ENCODE measurements at places on chromosomes 1 and 21.

- DNase-seq = no peak
Observed at GRCh38 chr1:59414406-59415133, 117.7 kb downstream of the FGGY start.

- peak; percentile 26 for DNase-seq
Observed at GRCh38 chr1:229694053-229694693, 68.1 kb downstream of the URB2 start.

- no peak for DNase-seq
Observed at GRCh38 chr1:103024051-103024450, 84.3 kb downstream of the COL11A1 start.

DNA sequence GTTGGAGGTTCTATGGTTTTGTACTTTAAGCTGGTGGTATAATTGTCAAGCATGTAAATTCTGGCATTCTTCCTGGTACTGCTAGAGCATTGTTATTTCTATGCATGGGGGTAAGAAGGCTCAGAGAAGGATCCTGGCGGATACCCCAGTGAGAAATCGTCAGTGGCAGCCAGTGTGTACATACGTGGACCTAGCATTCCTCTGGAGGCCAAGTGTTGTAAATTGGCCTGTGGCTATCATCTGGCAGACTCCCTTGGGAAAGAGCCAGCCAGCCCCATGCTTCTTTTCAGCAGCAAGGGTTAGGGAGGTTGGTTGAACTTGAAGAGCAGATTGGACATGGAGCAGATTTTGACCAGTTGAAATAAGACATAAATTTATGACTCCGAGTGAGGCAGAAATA lies 5.2 kb upstream of the AGO3 start:
- DNase-seq = peak; percentile 58

GRCh38 chr1:33180226-33180910 lies 1.5 kb downstream of the TRIM62 start:
- no peak for DNase-seq

DNA sequence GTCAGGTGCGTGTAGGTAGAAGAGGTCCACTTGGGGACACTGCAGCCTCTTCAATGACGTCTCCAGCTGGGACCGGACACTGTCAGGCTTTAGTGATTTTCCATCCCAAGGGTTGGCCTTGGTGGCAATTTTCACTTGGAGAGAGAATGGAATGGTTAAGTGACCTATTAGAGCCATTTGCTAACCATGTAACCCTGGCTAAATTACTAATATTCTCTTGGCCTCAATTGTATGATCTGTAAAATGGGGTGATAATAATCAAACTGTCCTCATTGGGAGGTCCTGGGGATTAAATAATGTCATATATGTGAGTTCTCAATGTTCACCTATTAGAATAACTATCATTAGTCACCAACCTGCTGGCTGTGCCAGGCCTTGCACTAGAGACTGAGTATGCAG lies 3.4 kb downstream of the AKR7A2 start:
- DNase-seq = no peak

GRCh38 chr1:94143809-94144176 lies 22.8 kb upstream of the ABCA4 start:
- no peak for DNase-seq

DNA sequence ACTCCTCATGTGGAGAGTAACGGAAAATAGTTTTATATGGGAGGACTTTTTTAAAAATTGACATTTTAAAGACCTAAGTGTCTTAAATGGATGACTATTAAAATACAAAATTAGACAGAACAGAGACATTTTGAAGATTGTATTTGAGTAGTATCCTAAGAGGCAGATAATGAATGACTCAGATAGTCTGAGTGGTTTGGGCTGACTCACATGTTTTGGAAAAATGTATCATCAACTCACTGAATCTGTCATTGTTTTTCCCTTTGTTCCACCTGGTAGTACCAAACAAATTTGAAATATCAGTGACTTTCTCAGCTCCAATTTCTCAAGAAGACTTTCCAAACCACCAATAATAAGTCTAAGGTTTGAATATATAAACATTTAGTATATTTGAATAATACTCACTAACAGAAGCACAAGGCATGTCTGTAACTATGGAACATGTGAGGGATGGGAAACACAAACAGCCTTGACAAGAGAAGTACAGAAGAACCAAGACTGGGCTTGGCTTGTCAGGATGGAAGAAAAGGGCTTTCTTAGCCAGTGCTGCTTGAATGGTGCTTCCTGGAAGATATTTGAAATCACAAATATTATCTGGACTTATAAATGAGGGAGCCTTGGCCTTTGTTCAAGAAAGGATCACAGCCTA lies 90.6 kb downstream of the SGIP1 start:
- DNase-seq = no peak

GRCh38 chr1:30697571-30698376 lies 25.6 kb downstream of the MATN1 start:
- DNase-seq = no peak

- no peak for DNase-seq
Observed at GRCh38 chr1:16187748-16188401, 24.6 kb downstream of the ARHGEF19 start.

GRCh38 chr1:1477206-1477605 lies 5.6 kb downstream of the ATAD3B start:
- DNase-seq = no peak

DNA sequence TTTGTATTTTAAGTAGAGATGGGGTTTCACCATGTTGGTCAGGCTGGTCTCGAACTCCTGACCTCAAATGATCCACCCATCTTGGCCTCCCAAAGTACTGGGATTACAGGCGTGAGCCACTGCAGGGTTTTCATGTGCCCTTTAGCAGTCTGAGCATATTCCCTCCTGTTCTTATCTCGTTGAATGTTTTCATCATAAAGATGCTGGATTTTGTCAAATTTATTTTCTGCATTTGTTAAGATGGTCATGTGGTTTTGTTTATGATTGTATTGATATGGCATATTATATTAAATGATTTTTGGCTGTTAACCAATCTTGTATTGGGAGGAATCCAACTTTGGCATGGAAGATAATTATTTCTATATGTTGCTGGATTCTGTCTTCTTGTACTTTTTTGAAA lies 8.8 kb downstream of the JMJD4 start:
- DNase-seq = no peak

DNA sequence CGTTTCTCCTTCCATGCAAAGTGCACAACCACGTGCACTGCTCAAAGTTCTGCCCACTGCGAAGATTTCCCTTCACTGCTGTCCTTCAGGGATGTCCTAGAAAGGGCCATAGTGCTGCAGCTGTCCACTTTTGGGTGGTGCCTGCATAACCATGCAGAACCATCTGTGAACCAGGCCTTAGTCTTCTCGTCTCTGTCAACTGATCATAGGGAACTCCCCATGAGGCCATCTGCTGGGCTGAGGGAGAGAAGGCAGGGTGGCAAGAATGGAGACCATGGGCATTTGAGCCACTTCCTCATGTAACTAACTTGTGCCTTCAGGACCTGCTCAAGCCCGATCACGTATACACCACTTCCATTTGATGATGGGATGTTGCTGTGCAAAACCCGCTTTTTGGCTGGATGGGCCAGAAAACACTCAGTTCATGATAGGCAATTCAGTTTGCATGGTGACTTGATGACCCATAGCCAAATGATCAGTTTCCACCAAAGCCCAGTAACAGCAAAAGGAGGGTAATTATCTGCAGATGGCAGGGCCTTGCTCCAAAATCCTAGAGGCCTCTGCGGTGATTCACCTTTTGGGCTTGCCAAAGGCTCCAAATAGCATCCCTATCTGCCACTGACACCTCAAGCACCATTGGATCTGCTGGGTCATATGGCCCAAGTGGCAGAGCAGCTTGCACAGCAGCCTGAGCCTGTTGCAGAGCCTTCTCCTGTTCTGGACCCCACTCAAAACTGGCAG lies 9.5 kb downstream of the ST6GALNAC5 start:
- no peak for DNase-seq

DNA sequence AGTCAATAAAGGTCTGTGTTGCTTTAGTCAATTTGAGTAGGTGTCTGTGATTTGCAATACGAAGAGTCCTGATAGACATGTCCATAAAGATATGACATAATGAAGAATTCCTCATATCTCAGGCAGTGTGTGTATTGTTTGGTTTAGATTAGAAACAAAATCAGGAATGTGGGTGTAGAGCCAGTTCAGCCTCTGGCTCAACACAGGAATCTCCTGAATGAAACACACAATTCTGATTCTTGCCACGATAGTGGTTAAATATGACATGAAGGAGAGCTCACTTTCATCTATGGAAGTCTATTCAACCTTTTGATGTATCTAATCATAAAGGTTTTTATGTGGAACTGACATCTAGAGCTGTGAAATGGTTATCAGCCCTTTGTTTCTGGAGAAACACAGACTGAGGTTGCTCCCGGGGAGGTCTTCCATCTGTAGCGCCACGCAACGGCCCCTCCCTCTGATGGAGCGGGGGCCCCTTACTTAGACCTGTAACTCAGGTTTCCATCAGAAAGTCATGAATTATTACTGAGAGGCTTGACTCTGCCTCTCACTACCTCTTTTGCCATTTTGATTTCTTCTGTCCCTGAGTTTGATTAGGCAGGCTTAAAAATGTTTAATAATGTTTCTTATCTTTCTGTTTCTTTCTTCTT lies 19.5 kb downstream of the TSPAN2 start:
- DNase-seq = no peak

DNA sequence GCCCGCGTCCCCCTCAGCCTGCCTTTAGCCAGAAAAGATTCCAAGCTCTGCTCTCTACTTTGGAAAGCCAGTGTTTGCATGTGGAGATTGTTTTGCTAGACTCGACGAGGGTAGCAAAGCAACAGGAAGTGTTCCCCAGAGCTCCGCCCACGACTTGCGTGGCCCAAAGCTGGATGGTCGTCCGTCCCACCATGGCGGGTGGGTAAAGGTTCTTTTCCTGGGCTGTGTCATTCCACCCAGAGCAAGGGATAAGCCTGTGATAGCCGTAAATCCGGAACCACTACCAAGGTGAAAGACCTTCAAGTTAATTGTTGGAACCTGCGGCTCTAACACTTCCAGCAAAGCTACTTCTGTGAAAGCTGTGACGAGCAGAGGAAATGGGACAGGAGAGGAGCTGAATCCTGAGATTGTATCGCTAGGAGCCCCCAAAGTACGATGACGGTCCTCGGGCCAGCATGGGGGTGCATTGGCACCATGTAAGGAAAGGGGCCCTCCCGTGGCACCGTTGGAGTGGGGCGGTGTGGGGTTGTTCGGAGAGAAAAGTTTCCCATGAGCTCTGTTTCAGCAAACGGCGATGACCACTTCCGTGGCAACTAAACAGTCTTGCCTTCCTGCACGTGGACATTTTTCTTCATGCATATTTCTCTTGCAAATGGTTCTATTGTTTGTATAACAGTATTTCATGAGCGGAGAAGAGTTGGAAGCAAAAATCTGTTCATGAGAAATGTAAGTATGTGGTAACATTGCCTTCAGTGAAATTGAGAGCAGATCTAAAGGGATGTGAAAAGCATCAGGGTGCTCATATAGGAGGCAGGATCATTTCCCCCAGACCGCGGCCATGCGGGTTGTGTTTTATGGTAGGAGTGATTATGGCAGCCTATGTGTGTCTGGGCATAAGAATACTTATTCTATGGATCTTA lies 8.4 kb downstream of the MX2 start:
- no peak for DNase-seq

GRCh38 chr1:83682132-83682531 lies 316.8 kb downstream of the TTLL7 start:
- DNase-seq = no peak

DNA sequence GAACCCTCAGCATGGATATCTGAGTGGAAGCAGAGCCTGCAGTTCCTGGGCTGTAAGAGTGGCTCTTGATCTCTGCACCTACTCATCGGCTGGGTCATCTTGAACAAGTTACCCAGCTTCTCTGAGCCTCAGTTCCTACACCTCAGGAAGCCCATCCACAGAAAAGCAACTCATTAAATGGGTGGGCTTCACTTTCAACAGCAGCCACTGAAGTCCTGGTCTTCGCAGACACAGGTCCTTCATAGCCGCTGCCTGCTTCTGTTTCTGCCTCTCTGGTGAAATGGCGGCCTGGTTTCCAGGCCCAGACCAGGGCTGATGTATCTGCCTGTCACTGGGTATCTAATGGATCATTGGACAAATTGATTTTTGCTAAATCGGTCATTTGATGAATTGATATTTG lies 571.4 kb downstream of the PTPRU start:
- no peak for DNase-seq

DNA sequence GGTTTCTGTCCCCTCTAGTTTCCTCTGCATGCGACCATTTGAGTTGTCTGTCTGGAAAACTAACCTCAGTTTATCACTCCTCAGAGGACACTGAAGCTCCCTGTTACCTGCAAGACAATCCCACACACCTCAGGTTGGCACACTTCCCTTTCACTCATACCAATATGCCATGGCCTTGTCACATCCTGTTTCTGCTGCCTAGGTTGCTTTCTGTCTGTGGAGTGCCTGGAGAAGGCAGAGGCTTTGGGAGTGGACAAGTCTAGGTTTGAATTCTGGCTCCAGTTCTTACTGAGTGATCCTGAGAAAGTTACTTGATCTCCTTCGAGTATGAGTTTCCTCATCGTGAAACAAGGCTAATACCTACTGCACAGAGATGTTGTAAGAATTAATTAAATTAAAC lies 171.5 kb upstream of the CACYBP start:
- no peak for DNase-seq

GRCh38 chr1:212214325-212214724 lies 70.9 kb upstream of the PPP2R5A start:
- DNase-seq = no peak

- DNase-seq = no peak
Observed at GRCh38 chr1:60540141-60540540, 466.6 kb upstream of the C1orf87 start.

- no peak for DNase-seq
Observed at GRCh38 chr1:167419245-167419644, 99.1 kb downstream of the CD247 start.

All from AG04449 (cell line).